Cerebellar nuclear complex (tissue), 1 donor: ENCODE measurements at places on chromosomes 12 and 14.

DNA sequence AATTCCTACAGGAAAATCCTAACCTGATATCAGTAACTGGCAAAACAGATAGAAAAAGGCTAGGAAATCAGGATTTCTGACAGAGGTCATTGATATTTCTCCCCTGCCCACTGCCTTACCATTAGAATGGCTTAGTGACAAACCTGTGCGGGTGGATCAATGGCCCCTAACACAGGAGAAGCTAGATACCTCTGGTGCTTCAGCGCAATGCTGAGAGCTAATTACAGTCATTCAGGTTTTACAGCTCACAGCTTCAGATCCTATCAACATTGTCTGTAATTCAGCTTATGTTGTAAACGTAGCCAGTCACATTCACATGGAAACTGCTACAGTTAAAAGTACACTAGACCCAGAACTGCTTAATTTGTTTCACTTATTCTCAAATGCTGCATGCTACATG is 17.4 kb upstream of the SLC10A1 start:
- DNase-seq = no peak

DNA sequence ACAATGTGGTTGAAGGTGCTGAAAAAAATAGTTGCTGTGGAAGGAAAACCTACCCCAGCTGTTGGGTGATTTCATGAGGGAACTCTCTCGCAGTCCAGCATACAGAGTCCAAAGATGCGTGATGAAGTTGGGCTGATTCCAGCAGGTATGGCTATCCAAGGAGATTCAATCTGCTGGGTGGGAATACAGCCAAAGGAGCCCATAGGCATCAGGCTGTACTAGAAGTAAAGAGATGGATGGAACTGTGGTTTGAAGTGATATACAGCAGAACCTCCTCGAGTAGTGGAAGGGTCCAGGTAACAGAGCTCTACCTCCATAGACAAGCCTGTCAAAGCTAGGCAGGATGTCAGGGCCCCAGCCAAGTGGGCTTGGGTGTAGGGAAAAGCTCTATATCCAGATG is 11.5 kb upstream of the TMTC2 start:
- peak; percentile 5 for DNase-seq

DNA sequence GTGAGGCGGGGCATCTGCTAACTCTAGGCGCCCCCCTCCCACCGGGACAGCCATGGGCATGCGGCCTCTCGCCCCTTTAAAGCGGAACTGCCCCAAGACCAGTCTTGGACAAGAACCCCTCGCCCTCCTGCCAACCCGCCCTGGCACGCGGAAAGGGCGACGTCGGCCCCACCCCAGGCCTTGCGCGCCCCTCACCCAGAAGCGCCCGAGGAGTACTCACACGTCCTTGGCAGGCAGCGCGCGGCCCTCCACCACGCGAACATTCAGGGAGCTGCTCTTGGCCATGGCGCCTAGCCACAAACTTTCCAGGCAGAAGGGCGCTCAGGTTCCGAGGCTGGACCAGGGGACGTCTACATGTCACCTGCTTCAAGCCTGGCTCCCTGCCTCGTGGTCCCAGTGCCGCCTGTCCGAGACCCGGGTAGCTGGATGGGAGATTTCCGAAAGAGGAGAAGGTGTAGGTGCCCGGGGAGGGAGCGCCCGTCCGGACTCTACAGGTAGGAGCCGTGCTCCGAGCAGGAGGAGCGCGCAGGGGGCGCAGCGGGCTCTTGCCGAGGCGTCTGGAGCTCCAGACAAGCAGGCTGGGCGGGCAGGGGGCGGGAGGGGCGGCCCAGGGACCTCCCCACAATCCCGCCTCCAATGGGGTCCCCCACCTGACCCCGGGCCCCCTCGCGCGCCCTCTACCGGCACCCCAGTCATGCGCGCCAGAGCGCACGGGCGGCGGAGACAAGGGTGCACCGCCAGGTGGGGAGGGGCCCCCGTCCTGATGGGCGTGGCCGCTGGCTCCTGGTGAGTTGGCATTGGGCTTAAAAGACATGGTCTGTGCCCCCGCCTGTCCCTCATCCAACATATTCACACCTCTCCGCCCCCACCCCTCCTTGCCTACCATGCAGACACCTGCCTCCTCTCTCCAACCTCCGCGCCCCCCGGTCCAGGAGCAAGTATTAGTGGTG is at the start of gene RASAL1:
Gene RASAL1 (minus strand): TSS at position 584 of the 950 bp plus-strand sequence. CDS start 299 bp downstream, at position 285.
- no peak for DNase-seq

DNA sequence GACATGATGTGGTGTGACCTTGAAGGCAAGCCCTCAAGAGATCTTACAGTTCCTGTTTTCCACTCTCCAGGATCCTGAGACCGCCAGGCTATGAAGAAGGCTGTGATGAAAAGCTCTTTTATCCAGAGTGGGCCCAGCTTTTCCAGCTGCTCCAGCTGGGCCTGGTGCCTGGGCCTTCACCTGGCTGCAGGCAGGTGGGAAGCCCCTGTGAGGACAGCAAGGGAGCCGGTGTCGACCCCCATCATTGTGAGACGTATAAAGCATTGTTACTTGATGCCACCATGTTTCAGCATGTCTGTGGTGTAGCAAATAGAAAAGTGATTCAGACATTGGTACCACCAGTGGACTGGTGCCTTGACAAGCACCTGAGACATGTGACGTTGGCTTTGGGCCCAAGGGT is 190.2 kb downstream of the KIF26A start:
- no peak for DNase-seq

- DNase-seq = no peak
These were observed 160.4 kb downstream of the EFCAB11 start for GRCh38 chr14:89794096-89794495.

- no peak for DNase-seq
These were observed 155.6 kb upstream of the IFNG-AS1 start for GRCh38 chr12:67833602-67834001.

DNA sequence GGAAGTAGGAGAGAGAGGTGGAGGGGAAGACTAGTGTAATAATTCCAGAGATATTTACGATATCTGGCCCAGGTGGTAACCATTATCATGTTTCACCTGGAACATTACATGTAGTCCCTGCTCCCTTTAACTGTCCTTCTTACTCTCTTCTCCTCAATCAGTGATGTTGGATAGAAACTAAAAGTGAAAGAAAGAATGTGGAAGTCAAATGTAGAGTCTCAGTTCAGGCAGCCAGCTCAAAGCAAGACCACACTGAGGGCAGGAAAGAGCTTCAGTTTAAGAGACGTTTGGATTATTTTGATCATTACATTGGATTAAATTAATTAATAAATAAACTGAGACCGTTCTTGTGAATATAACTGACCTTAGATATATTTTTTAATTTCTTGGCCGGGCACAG is 594.4 kb downstream of the FLRT2 start:
- DNase-seq = no peak
